Stimulated activated CD8-positive, alpha-beta memory T cell treated with anti-CD3 and anti-CD28 coated beads, Interleukin-4, amount 100 ng/mL, for 48 hours (primary cell): ENCODE measurements at places on chromosomes 12 and 14.

DNA sequence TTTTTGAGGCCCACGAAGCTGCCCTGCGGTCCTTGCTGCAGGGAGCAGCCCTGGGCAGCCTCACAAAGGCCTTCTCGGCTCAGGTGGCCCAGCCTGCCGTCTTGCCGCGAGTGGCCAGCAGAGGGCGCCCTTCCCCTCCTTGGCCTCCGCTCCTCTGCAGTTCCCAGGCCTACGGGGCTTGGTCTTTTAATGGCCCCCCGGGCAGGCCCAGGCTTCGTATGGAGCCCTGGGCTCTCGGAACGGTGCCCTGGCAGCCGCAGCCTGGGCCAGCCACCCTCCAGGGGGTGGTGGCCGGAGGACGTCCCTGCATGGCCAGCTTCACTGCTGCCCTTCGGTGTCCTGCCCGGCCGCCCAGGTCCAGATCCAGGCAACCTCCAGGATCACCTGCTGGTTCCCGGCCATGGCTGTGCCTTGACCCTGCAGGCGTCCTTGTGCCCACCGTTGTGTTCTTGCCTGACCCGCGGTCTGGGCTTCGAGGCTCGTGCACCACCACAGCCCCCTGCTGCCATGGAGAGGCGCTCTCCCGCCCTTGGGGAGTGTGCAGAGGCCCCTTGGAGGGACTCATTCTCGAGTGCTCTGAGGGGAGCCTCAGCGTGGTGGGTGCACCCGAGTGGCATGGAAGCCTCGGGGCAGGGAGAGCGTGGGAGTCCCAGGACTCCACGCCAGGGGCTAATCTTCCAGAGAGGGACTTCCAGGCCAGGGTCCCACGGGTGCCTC, 9.4 kb downstream of the ASPG start:
- peak; percentile 92 for DNase-seq

GRCh38 chr14:30849354-30849753, 25.0 kb upstream of the COCH start:
- no peak for DNase-seq

- DNase-seq: peak; percentile 19
Measured at GRCh38 chr14:75280291-75280830, 1.7 kb downstream of the FOS start.

GRCh38 chr14:89618811-89619551, 201.9 kb upstream of the FOXN3 start:
- peak; percentile 76 for DNase-seq

- DNase-seq: no peak
Measured at GRCh38 chr12:42679466-42679865, 89.9 kb upstream of the PRICKLE1 start.

DNA sequence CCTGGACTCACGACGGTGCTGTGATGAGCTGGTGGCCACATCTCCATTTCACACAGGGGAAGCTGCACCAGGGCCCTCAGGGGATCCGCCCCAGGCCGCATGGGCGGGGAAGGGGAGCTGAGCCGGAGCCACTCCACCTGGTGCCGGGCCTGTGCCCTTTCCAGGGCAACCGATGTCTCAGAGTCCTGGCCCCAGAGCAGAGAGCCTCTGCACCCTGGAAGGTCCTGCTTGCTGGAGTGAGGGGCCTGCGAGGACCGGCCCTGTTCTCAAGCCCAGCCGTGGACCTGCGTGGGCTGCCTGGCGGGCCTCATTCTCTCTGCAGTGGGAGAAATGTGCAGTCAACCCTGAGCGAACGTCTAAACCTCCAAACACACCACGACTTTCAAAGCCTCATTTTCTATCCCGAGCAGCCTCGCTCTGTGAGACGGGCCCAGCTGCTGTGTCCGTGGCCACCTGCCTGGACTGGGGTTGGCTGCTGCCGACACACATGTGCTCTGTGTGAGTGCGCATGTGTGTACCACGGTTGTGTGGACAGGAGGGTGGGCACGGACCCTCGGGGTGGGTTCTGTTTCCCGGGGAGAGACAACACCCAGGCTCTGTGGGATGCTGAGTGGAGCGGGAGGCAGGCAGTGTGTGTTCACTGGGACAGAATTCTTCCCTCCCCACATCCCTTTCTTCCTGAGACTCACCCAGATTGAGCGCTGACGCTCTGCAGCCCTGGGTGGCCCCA, 163.5 kb downstream of the KIF26A start:
- DNase-seq: no peak

DNA sequence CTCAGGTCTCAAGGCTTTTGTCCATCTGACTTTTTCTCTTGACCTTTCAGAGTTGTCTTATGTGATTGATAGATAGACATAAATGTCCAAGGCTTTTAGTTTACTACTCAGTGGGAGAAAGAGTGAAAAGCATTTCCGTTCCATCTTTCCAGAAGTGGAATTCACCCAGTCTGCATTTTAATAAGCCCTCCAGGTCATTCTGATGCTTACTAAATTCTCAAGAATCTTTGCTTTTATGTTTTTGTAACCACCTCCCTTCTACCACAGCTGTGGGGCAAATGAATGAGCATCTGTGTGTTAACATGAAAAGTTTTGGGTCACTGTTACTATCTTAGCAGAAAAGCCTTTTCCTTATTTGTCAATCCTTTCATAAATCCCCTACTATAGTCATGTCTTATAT, 251.4 kb downstream of the LRIG3 start:
- DNase-seq: no peak

- no peak for DNase-seq
Measured at GRCh38 chr12:132950844-132951535, 5.1 kb downstream of the ZNF605 start.
